BJ (cell line): ENCODE measurements at places on chromosomes 3 and 15. TPM values are rescaled to one million over a fixed set of nuclear protein-coding genes. Genes with fewer than 3 reads are reported as not detected.

Gene VIPR1
- not detected in 2 replicates for polyA plus RNA-seq

Gene RBM5
- polyA plus RNA-seq = 171 and 205 TPM in 2 replicates

Gene RPL29
- 1,978 and 2,324 TPM in 2 replicates for polyA plus RNA-seq

- DNase-seq = no peak
These were observed 242.3 kb downstream of the TLE3 start for GRCh38 chr15:69855258-69856000.

DNA sequence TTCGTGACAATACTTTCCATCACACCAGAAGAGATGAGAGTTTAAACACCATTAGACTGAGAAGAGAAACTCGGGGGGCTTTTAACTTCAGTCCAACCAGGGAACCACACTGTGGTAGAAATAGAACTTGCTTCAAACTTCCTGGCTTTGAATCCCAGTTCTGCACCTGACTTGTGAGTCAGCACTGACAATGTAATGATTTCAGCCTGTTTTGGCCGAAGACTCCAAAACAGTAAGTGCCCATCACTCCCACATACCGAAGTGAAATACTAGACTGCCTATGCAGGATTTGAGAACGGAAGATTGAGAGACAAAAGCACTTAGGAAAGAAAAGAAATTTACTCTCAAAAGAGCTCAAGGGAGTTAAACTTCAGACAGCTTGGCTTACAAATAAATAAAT lies 27.0 kb downstream of the C2CD4B start:
- no peak for DNase-seq

DNA sequence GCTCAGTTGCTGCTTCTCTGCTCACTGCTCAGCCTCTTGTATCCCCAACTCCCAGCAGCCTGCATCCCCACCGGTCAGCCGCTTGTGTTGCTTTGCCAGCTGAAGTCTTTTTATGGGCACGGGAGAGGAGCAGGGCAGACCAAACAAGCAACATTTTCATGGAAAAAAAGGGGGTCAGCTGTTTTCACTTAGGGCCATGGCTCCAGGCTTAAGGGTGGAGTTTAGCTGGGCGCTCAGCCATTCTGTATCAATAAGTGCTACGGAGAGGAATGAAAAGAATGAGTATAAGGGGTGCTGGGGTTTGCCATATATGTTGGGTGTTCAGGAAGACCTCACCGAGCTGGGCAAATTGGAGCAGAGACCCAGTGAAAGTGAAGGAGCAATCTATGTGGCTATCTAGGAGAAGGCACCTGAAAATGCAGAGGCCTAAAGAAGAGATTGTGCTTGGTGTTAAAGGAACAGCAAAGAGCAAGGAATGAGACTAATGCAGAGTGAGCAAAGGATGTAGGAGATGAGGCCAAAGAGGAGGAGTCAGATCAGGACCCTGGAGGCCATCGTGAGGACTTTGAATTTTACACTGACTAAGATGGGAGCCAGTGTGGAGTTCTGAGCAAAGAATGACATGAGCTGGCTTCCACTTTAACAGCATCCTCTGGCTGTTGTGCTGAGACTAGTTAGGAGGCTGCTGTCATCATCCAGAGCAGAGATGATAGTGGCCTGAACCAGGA lies 16.6 kb upstream of the IREB2 start:
- DNase-seq = no peak

DNA sequence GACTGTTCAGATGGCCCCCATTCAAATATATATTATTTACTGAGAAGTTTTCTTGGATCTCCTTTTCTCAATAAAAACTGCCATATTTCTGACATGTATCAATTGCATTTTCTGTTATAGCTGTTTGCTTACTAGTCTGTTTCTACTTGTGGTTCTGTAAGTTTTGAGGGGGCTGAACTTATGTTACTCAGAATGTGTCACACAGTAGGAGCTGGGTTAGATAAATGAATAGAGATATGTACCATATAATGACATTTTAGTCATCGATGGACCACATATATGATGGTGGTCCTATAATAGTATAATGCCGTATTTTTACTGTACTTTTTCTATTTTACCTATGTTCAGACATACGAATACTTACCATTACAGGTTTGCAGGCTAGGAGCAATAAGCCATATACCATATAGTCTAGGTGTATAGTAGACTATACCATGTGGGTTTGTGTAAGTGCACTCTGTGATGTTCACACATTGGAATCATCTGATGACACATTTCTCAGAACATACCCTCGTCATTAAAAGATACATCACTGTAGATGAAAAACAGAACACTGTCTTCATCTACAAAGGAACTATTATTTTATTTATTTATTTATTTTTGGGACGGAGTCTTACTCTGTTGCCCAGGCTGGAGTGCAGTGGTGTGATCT lies 22.3 kb downstream of the PPP4R2 start:
- DNase-seq = no peak

- no peak for DNase-seq
These were observed 76.3 kb upstream of the TTBK2 start for GRCh38 chr15:42996871-42997270.
